ENCODE measurements at places on chromosomes 6 and 20.

GRCh38 chr6:72238021-72238420 is 351.7 kb downstream of the RIMS1 start:
- DNase-seq: no peak

DNA sequence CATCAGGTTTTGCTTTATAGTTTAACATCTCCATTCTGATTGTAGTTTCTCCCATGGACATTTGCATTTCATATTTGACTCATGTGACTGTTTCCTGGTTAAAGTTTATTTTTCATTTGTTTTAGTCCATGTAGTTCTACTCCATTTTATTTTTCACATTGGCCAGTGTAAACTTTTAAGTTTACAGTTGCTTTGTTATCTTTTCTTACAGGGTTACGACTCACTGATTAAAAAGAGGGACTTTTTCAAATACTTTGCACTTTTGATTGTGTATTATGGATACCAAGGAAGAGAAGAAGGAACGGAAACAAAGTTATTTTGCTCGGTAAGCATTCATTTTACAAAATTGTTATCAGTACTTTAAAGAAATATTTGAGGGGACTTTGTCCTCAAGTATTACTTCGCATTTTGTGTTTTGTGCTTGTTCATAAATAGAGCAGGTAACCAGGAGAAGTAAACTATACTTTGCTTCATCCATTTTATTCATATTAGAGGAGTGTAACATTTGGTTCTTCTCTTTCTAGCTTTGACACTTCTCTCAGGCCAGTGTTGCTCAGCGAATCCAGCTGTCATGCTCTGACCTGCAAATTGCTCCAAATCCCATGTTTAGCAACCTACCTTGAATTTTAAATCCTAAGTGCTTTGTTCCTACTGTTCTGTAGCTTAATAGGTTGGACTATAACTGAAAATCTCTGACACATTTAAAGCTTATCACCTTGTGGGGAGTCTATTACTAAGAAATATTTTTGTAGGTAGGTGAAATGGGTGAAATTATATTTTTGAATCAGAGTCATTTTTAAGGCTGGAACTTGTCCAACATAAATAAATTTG is 24.5 kb downstream of the NCOA7 start:
- no peak for DNase-seq

DNA sequence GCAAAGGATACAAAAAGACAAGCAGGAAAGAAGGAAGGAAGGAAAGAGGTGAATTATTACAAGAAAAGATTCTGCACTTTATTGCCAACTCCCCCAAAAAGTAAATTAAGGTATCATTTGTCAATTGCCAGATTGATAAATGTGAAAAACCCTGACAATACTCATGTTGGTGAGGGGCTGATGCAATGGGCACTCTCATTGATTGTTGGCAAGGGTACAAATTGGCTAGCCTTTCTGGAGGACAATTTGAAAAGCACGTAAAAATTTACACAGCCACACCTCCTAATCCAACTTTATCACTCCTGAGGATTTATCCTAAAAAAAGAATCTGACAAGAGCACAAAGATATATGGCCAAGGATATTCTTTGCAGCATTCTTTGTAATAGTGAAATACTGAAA is 47.7 kb downstream of the SCML4 start:
- no peak for DNase-seq

DNA sequence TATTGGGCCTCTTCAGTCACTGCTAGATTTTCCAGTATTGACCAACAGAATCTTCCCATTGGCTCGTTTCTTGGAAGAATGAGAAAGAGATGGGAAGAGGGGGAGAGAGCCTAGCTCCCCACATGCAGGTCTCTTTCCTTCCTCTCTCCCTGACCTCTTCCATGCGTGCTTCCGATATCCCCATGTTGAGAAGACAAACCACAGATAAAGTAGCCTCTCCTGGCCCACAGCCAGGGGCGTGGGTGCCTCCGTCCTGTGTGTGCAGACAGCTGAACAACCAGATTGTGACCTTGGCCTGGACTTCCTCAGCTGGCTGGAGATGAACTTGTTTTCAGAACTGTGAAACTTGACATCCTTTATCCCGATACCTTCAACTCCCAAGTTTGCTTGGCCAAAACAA is 71.0 kb downstream of the EDN3 start:
- no peak for DNase-seq

DNA sequence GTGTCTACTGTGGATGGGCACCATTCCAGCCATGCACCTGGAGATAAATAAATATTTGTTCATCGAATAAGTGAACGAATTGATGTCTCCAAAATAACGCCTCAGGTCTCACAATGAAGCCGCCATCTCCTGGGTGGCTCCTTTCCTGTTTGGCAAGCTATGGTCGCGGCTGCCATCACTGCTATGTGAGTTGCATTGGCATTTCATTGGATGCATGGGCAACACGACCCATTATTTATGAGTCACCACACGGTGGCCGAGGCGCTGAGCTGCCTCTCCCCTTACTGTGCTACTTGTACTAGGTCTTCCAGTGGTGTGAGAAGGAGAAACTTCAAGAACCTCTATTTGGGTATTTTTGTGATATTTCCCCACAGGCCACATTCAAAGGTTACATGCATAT is 21.3 kb upstream of the PDE10A start:
- DNase-seq: no peak

DNA sequence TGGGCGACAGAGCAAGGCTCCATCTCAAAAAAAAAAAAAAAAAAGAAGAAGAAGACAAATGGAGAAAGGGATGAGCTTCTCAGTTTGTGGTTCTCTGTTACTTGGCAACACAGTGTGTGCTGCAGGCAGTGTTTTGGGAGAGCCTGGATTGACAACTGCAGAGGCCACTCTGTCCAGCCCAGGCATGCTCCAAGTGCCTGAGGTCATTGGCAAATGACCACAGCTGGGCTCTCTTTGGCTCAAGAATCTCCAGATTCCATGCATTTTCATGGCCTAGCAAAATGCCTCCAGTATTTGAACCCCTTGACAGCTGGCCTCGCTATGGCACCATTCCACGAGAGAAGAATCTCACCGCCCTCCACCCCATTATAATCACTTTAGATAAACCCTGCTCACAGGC is 126.2 kb downstream of the ANKRD60 start:
- DNase-seq: no peak

GRCh38 chr20:53426766-53427312 is 166.8 kb downstream of the ZNF217 start:
- no peak for DNase-seq

- DNase-seq: no peak
These were observed 12.8 kb upstream of the DUSP22 start for GRCh38 chr6:279341-280029.

GRCh38 chr6:130218134-130218533 is 4.6 kb downstream of the SAMD3 start:
- DNase-seq: no peak

DNA sequence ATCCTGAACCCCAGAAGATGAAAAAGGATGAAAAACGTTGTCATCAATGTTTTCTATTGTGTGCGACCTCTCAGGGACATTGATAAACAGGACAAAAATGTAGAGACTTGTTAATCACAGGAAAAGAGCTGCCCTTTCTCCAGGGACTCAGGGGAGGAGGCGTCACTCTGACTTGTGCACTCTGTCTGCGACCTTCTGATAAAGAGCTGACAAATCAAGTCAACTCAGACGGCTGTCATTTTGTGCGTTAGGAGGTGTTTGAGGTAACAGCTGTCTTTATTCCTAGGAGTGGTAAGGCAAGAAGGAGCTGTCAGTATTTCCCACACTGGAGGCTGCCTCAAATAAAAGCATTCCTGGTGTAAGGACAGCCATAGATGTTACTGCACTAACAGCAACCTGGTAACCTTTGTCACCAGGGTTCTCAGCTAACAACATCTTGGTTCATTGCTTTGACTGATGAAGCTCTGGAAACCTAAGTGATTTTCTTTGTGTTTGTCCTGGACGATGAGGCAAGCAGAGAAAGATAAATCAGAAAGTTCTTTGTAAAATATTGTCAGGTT is 38.6 kb upstream of the NXT1 start:
- DNase-seq: no peak

DNA sequence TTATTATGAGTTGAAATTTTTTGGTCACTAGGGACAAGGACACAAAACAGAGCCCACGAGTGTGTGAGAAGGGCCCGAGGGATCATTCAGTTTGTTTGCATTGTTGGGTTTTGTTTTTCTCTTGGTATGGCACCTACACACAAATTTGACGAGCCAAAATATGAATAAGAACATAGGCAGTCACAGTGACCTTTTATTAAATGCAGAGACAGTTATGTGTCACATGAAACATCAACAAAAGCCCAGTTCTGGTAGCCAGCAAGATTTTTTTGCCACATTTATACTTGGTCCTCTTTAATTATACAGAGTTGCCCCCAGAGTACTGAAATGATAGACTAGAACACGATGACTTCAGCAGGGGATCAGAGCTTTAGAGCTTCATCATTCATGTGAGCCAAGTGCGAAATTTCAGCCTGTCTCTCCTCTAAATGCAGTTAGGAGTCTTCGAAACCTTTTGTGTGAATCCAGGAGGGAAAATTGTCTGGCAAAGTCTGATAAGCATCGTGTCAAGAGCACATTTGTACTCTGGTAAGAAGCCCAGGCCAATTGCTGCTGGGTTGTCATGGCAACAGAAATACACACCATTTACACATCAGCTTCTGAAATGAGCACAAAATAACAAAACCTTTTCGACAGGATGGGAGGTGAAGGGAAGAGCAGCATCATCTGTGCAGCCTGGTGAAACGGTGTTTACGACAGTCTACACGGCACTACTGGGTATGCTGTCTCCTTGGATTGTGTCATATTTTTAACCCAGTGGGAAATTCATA is 79.2 kb upstream of the RIPOR2 start:
- no peak for DNase-seq

- DNase-seq: no peak
These were observed 64.7 kb downstream of the TRAM2 start for GRCh38 chr6:52512199-52512598.

GRCh38 chr20:57695940-57696339 is 13.9 kb downstream of the PMEPA1 start:
- no peak for DNase-seq

GRCh38 chr6:159897603-159898002 is 6.8 kb downstream of the MAS1 start:
- DNase-seq: no peak

DNA sequence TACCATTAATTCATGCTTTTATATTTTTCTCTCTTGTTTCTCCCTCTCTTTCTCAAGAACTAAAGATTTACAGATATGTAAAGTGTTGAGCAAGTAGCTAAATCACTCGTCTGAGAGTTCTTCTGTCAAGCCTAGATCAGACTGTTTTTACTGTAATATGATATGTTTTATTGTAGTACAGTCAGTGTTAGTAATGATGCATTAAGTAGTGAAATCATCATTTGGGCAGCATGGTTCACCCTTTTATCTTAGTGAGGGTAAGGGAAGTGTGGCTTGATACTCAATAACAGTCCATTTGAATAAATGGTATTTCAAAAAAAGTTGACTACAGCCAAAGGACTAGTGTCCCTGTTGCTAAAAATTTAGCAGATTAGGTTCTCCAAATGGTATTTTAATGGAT is 9.2 kb downstream of the CYB5R4 start:
- DNase-seq: no peak

DNA sequence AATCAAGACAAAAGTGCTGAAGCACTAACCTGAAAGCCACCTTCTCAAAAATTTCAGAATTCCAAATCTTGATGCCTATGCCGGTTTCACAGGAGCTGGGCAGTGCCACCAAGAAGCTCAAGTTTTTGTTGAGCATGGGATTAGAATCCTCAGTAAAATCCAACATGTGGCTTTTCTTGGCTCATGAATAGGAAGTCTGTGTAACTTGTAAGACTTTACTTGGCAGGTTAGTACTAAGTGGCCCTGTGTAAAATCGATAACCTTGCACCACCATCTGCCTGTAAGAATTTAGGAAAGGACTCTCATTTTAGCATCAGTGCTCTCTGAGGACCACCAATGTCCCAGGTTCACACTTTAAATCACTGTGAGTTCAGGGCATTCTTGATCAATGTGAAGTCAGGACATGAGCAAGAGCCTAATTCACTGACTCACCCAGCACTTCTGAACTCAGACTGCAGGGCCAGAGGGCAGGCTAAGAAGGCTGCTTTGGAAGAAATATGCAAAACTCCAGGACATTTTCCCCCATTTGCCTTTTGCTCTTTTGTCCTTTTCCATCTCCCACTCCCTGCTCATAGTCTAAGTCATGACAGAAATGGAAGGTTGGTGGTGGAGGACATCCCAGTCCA is 113.2 kb downstream of the EDN1 start:
- DNase-seq: no peak

DNA sequence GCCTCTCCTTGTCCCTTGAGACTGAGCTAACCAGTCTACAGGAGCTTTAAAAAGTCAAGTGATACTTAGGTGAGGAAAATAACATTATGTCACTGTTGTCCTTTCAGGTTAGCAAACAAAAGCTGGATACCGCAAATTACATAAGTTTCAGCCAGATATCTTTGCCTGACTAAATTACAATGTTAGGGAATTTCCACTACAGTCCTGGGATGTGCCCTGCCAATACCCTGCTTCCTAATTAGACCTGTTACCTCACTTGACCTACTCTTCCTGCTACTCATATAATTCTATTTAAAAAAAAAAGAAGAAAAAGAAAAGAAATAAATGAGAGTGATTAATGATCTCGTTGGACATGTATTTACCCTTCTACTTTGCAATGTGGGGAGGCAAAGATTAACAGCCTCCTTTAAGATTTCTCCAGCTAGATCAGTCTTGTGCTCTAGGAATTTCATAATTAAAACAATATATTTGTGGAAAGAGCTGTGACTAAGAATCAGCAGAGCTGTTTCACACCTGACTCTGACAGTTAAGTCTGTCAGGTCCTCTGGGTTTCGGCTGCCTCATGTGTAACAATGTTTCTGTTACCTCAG is 318.9 kb downstream of the HDGFL1 start:
- no peak for DNase-seq

GRCh38 chr6:121615493-121615892 is 180.0 kb downstream of the GJA1 start:
- no peak for DNase-seq

DNA sequence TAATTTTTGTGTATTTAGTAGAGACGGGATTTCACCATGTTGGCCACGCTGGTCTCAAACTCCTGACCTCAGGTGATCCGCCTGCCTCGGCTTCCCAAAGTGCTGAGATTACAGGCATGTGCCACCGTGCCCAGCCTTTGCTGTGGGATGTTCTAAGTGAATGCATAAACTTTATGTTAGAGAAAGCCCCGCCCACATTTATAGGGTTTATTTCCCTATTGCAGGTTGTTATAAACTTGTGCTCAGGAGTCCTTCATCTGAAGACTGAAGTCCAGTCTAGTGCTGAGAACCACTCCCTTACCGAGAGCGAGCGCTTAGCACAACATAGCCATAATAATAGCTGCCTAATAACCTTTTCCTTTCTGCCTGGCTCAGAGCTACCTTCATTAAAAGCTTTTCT is 75.4 kb upstream of the ZNF217 start:
- no peak for DNase-seq

GRCh38 chr20:42836339-42836738 is 353.4 kb downstream of the PTPRT start:
- DNase-seq: no peak

GRCh38 chr6:90537723-90538258 is 49.1 kb downstream of the MAP3K7 start:
- peak; percentile 97 for DNase-seq

GRCh38 chr20:53658973-53659372 is 65.3 kb upstream of the ZNF217 start:
- DNase-seq: no peak

All from MV-4-11 (cell line).